H1 (cell line): ENCODE measurements at places on chromosomes 5 and 9.

- DNase-seq: no peak
Observed at GRCh38 chr9:38332625-38333024, 59.9 kb upstream of the ALDH1B1 start.

DNA sequence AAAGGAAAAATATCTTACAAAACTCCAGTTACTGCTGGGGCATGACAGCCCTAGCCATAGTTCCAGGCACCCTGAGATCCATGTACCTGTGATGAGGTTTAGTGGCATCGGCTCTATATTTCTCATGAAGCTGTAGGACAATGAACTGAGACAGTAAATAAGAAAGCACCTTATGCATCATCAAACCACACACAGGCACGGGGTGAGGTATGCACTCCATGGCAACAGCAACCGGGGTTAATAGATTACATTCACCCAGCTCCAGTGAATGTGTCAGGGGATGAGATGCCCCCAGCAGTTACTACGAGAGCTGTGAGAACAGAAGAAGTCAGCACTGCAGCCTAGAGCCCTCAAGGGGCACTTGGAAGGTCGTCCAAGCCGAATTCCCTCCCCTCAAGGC is 162.0 kb upstream of the S1PR3 start:
- DNase-seq: no peak

DNA sequence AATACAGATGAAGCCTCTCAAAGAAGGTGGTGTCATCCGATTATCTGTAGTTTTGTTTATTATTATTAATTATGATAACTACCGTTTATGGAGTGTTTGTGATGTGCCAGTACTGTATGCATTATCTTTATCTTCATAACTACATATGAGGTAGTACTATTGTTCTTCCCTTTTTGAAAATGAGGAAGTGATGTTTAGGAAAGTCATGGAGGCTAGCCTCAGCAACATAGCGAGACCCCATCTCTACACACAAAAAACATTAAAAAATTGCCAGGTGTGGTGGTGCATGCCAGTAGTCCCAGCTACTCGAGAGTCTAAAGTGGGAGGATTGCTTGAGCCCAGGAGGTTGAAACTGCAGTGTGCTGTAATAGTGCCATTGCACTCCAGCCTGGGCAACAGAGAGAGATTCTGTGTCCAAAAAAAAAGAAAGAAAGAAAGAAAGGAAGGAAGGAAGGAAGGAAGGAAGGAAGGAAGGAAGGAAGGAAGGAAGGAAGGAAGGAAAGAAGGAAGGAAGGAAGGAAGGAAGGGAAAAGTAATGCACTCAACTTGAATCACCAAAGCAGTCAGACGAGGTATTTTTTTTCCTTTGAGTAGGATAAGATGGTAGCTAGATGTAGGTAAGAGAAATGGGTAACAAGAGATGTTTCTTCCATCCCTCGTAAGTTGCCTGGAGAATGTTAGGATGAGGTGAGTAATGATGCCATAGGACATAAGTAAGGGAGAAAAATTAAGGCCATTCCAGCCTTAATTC is 47.8 kb downstream of the PAM start:
- DNase-seq: no peak

DNA sequence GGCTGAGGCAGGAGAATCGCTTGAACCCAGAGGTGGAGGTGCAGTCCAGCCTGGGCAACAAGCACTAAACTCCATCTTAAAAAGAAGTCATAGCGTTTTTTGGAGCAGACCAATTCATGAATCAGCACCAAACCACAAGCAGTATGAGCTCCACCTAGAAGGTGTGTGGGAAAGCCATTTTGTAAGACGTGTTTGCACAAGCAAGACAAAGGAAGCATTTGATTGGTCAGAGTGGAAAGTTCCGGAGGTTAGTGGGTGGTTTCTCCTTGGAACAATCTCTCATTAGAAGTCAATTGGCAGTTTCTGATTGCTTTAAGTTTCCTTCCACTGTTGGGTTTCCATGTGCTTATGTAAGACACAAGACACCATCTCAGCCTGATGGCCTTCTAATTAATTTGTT is 5.0 kb downstream of the SRD5A1 start:
- no peak for DNase-seq

DNA sequence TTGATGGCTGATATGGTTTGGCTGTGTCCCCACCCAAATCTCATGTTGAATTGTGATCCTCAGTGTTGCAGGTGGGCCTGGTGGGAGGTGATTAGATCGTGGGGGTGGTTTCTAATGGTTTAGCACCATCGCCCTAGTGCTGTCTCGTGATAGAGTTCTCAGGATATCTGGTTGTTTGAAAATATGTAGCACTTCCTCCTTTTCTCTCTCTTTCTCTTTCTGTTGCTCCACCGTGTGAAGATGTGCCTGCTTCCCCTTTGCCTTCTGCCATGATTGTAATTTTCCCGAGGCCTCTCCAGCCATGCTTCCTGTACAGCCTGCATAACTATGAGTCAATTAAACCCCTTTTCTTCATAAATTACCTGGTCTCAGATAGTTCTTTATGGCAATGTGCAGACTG is 111.6 kb downstream of the SREK1 start:
- no peak for DNase-seq
